ENCODE measurements at places on chromosomes 16 and 17.
A peak's percentile ranks its signal among the peaks of the same experiment; 100 is the strongest.

DNA sequence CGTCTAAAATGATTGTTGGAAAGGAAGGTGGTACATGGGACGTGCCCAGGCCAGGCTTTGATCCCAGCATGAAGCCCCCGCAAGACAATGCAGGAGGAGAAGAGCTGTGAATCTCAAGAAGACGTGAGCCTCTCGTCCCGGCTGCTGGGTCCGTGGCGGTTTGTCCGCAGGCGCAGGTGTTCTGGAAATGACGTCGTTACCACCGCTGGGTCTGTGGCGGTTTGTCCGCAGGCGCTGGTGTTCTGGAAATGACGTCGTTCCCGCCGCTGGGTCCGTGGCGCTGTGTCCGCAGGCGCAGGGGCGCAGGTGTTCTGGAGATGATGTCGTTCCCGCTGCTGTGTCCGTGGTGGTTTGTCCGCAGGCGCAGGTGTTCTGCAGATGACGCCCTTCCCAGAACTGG lies 14.1 kb downstream of the SPG7 start:
- DNase-seq = no peak

DNA sequence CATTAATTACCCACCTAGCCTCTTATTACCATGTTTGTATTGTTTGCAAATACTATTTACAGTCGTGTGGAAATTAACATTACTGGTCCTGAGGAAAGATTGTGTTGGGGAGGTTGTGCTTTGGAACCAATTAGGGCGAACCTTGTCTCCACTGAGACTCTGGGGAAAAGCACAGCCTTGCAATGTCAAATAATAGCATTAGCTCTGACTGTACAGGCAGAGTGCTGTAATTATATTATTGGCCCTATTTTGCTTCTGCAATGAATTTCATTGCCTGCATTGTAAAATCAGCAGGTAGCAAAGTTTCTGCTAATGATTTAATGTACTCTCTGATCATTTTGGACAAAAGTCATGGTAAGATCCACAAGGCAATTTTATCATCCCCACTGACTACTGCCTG lies 97.0 kb downstream of the WWOX start:
- no peak for DNase-seq

- no peak for DNase-seq
Observed at GRCh38 chr16:21638573-21638975, 13.8 kb downstream of the IGSF6 start.

DNA sequence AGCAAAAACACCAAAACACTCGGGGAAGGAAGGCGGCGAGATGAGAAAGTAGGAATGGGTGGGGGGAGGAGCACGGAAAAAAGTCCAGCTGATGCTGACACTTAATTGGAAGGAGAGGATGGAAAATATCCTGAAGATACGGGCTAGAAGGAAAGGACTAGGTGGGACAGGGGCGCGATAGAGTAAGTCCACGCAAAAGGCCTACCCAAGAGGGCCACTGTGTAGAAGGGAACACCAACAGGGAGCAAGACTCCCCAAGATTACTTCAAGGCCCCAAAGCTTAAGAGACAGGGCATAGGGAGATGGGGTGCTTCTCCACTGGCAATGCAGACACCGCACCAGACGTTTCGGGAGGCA lies 736 bp downstream of the APPBP2 start:
- no peak for DNase-seq

DNA sequence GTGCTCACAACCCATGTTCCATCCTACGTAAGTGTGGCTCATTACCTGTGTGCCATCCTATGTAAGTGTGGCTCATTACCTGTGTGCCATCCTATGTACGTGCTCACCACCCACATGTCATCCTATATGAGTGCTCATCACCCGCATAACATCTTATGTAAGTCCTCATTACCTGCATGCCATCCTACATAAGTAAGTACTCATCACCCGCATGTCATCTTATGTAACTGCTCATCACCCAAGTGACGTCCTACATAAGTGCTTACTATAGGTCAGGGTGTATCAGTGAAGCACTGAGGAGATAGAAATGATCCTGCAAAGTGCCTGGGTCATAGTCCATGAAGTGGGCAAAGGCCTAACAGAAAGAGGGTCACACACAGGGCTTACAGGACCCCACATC lies 93.1 kb downstream of the AXIN2 start:
- DNase-seq = no peak

- DNase-seq = peak; percentile 37
Observed at GRCh38 chr16:52498328-52499059, 48.4 kb downstream of the TOX3 start.

DNA sequence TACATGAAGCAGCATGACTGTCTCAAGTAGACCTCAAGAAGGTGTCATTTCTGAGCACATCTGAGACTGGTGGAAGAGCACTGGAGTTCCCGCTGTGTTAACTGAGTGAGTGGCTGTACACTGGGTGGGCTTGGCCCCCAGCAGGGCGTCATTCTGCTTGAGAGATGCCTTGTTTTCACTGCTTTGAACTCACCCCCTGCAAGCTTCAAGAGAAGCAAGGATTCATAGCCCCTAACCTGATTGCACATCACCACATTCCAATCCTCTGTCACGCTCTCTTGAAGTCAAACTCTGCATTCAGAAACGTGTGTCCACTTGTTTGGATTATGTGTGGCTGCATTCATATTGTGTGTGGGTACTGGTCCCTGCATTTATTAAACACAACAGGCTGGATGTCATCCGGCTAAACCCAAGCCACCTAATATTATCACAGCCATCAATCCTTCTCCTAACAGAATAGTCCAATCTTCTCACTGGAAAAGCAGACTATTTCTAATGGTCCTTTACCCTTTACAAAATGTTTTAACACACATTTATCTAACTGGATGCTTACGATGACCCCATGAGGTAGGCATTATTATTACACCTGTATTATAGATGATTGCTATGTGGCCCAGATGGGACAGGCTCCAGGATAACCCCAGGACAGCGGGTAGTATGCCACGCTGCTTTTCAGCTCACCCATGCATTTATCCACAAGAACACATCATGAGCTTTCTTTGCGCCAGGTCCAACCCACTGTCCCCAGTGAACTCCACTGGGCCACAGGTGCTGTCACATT lies 76.3 kb downstream of the USP31 start:
- DNase-seq = no peak

DNA sequence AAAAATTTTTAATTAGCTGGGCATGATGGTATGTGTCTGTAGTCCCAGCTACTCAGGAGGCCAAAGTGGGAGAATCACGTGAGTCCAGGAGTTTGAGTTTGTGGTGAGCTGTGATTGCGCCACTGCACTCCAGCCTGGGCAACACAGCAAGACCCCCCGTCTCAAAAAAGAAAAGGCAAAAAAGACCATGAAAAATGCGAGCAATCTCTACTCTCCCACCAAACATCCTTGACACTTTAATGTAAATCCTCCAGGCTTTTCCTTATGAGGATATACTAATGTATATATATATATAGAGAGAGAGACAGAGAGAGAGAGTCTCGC lies 28.1 kb downstream of the MMP15 start:
- no peak for DNase-seq

- DNase-seq = no peak
Observed at GRCh38 chr16:14399378-14400284, 230.4 kb downstream of the PARN start.
